ENCODE measurements at places on chromosomes 6 and 20.

DNA sequence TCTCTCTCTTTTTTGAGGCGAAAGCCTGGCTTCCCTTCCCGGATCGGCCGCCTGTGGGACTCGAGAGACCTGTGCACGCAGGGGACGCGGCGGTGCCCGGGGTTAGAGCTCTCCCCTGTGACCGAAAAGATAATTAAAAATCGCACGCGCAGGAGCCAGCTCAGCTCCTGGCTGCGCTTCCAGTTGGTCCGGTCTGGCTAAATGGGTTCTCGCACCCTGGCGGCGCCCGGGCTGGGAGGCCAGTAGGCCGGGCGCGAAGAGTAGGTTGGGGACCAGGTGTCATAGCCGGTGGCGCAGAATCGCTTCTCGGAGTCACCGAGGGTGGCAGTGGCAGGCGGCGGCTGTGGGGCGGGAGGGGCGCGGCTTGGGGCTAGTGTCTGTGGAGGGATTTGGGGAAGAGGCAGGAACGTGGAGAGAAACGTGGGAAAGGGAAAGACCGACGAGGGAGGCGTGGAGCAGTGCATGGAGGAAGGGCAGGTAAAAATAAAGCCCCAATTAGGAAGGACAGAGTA lies 41.9 kb upstream of the SUPT3H start:
- DNase-seq: peak; percentile 37

DNA sequence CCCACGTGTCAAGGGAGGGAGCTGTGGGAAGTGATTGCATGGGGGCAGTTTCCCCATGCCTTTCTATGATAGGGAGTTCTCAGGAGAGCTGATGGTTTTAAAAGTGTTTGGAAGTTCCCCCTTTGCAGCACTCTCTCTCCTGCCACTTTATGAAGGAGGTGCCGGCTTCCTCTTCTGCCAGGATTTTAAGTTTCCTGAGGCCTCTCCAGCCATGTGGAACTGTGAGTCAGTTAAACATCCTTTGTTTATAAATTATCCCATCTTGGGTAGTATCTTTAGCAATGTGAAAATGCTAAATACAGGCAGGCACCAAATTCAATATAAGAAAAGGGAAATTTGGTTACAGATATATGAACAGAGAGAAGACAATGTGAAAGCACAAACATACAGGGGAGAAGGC lies 96.4 kb upstream of the EPHA7 start:
- no peak for DNase-seq

DNA sequence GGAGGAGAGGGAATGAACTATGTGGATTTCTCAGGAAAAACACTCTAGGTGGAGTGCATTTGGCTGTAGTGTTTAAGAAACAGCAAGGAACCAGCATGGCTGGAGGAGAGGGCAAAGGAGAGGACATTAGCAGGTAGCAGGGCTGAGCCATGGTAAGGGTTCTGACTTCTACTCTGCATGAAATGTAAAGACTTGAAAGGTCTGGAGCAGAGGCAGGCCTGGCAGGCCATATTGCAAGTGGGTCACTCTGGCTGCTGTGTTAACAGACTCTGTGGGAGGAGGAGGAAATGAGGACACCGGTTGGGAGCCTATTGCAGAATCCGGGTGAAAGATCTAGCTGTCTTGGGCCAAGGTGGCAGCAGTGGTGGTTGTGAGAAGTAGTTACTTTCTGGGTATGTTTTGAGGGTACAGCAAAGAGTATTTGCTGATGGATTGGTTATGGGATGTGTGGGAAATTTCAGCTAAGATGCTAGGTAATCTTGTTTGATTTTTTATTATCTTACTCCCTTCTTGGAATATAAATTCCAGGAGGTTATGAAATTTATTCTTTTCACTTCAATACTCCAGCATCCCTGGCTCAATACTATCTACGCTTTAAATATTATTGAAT lies 115.9 kb upstream of the BCLAF1 start:
- no peak for DNase-seq

DNA sequence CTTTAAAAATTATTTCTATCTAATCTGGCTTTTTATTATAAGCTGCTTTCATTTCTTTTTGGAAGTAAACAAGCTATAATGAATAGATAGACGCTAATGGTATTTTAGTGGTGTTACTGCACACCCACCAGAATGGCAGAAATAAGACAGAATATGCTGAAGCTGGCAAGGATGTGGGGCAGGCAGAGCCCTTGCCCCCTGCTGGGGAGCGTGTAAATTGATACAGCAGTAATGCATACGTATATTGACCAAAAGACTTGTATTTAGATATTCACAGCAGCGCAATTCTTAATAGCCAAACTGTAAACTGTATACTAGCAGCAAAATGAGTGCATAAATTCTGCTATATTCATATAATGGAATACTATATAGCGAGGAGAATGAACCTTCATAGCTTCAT lies 35.3 kb downstream of the TMEM181 start:
- DNase-seq: no peak

DNA sequence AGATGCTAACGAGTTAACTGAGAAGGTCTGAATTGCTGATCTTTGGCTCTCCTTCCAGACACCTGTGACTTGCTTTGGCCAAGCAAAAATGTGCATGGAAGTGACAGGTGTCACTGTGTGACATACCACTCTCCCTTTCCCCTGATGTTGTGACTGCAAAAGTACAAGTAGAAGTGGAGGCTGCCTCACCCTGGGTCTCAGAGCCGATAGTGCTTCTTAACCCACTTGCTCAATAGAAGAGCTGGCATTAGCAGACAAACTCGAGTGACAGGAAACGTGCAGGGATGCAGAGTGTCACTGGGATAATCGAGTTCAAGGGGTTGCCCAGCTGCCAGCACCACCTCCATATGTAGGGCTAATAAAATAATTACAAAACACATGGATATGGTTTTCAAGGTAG lies 16.4 kb upstream of the SPO11 start:
- no peak for DNase-seq
